ENCODE measurements at places on chromosomes 11 and 22.
A peak's percentile ranks its signal among the peaks of the same experiment; 100 is the strongest.

DNA sequence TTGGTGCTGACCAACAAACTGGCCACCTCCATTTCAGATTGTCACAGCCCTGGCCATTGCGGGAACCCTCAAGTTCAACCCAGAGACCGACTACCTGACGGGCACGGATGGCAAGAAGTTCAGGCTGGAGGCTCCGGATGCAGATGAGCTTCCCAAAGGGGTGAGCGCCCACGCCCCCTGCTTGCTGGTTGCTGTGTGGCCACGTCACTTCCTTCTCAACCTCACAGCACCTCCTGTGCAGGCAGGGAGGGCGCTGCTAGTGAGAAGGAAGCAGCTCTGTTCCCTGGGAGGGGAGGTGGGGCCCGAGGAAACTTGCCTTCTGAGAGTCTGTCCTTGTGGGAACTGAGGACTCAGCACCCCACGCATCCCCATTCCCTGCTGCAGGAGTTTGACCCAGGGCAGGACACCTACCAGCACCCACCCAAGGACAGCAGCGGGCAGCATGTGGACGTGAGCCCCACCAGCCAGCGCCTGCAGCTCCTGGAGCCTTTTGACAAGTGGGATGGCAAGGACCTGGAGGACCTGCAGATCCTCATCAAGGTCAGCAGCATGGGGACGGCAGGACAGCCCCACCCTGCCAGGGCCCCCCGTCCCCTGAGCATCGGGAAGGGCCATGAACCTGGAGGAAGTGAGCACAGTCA is 19.3 kb downstream of the POLR3H start:
- DNase-seq, result peak; percentile 50

DNA sequence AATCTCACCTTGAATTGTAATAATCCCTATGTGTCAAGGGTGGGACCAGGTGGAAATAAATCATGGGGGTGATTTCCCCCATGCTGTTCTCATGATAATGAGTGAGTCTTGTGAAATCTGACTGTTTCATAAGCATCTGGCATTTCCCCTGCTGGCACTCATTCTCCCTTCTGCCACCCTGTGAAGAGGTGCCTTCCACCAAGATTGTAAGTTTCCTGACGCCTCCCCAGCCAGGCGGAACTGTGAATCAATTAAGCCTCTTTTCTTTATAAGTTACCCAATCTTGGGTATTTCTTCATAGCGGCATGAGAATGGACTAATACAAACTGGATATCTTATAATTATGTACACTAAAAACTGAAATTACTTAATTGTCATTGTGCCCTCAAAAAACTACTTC is 189.2 kb upstream of the API5 start:
- no peak for DNase-seq

DNA sequence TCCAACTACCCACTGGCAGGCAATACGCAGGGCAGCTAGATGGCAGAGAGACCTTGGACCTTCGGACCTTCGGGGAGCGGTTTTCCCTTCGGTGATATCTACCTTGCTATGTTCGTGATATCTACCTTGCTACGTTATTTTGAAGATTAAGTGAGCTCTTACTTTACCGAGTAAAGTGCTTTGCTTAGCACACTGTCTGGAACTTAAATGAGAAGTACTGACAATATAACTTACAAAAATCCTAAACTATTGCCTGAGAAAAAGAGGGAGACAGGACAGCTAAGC is 1.0 kb upstream of the PRDM10 start:
- DNase-seq, result no peak

GRCh38 chr11:91365986-91366585 is 858.5 kb upstream of the FAT3 start:
- DNase-seq, result no peak

- no peak for DNase-seq
Observed at GRCh38 chr11:89736566-89736965, 26.5 kb downstream of the TRIM77 start.

- peak; percentile 23 for DNase-seq
Observed at GRCh38 chr11:36376888-36377758, 81.0 kb downstream of the PRR5L start.

DNA sequence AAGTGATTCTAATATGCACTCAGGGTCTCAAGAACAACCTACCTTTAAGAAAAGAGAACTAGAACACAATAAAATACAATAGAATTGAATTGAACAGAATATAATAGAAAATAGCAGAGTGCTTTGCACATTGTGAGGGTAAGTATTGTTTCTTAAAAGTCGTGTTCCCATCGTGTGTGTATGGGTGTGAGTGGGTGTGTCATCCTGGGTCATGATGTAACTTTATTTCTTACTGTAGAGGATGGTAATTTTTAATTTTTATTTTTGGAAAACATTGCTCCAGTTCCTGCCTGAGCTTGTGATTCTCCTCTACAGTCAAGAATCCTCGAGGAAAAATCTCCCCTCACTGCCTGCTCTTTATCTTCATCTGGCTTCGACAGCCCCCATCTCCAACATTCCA is 75.7 kb upstream of the CSNK2A3 start:
- no peak for DNase-seq

- no peak for DNase-seq
Observed at GRCh38 chr11:67303132-67303834, at the start of gene SSH3. Gene SSH3, plus strand, starts transcription at chr11:67303530. Its CDS starts 96 bp downstream, at chr11:67303626.

GRCh38 chr22:49643466-49643865 is 184.2 kb downstream of the BRD1 start:
- no peak for DNase-seq
